ENCODE measurements at places on chromosomes 2 and 18. TPM values are rescaled to one million over a fixed set of nuclear protein-coding genes. Genes with fewer than 3 reads are reported as not detected.

DNA sequence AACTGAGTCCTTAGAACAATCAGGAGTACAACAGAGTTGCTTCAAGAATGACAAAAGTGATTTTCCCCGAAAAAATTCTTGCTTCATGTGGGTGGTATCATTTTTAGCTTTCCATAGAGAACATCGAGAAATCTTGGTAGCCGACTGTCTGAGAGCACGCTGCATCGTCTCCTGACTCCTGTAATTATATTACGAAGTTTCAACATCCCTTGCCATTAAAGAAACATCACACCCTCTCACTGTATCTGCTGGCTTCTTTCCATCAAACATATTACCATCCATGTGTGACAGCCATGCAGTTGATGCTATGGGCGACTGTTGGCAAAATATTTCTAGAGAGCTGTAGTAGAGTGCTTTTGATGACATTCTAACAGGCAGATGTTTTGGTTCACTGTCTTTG lies 311.2 kb downstream of the CMPK2 start:
- no peak for DNase-seq

- no peak for DNase-seq
These were observed 48.9 kb upstream of the IL1RL1 start for GRCh38 chr2:102262216-102263129.

DNA sequence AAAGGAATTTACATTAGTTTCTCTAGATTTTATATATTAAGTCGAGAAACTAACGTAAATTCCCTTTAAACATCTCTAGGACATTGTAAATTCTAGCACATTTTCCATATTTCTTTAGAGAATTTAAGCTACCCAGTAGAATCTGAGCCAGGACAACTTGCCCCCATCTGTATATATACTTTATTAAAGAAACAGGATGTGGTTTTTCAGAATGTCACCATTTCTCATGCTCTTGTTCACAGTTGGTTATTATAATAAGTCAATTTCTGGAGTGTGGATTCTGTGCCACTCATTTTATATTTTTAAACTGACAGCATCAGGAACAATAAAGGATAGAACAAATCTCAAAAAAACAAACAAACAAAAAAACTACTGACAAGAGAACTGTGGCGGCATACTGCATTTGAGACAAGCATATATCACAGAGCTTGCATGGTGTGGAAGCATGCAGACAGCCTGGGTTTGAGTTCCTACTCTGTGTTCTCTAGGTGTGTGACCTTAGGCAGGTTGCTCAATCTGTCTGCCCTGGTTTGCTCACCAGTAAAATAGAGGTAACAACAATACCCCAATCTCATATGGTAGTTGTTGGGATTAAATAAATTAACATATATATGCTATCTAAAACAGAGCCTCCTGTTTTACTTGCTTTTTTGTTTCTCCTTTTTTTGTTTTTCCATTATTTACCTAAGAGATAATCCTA lies 61.4 kb upstream of the DNER start:
- DNase-seq = no peak

DNA sequence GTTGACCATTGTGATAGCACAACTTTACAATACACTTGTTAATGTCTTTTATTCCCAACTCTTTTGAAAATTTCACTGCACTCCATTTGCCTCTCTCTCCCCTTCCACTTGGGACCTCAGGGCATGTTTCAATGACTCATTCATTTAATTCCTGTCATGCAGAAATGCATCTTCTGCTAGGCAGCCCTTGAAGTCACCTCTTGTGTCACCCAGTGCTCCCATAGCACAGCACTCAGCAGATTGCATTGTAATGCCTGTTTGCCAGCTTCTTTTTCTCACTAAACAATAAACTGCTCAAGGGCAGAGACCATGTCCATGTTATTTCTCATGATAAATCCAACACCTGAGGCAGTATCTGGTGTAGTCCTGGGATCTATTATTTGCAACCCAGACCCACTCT lies 85.9 kb upstream of the ACSL3 start:
- DNase-seq = peak; percentile 67

The MRPS9 gene
- 29.1 TPM for total RNA-seq

- DNase-seq = no peak
These were observed 62.7 kb upstream of the REV1 start for GRCh38 chr2:99552529-99552928.

- DNase-seq = no peak
These were observed 99.6 kb upstream of the ST3GAL5 start for GRCh38 chr2:85988175-85988913.

The NYAP2 gene
- total RNA-seq = not detected

DNA sequence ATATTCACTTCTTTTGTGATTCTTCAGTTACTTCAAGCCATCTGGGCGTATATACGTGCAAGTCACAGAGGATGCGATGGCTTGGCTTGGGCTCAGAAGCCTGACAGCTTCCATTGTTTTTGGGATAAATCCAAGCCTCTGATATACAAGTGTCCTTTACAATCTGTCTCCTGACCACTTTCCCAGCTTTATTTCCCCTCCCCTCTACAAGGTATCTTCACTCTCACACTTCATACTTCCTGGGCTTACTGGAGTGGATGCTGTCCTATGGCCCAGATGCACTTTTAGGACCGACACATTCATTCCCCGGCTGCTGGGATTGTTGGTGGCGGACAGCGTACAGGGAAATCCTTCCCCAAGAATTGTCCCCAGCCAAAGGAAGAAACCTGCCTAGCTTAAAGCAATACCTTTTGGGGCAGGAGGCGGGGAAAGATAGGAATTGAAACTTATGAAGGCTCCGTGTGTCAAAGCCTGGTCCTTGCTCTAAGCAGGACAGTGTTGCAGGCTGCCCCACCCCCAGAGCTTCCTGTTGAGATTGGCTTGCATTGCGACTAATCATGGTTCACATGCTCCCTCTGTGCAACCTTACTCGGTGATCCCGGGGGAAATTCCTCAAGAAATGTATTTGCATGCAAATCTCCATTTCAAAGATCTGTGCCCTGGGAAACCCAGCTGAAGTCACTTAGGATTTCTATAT lies 802.9 kb upstream of the ID2 start:
- DNase-seq = no peak

The FAP gene
- total RNA-seq = 2.3 TPM

- peak; percentile 20 for DNase-seq
These were observed 32.3 kb upstream of the OLA1 start for GRCh38 chr2:174280596-174280995.

GRCh38 chr2:144146876-144147275 lies 373.0 kb downstream of the ZEB2 start:
- no peak for DNase-seq

Data from SK-MEL-5 (cell line).